Caudate nucleus (tissue), 63 donors: ENCODE measurements at places on chromosomes 1 and 21.

DNA sequence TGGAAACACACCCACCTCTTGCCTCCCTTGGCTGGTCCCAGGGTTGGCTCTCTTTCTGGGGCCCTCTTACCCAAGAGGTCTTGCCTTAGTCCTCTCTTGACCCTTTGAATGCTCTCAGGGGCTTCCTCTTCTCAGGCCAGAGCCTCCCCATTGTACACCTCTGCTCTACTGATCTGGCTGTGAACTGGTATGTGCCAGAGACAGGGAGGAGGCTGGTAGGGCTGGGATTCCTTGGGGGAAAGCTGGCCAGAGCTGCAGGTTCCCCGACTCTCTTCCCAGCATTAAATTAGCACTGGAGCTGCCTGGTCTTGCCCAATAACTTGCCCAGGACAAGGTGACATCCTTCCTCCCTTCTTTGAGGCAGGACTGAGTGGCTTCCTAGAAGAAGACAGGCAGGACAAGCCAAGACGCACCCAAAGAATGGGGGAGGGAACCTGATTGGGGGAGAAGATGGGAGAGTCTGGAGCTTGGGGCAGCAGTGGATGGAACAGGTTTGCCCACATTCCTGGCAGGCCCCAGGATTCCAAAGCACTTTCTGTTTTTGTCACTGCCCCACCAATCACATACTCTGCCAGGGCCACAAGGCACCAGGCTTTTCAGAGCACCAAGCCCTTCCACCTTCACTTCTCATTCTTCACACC, 37.2 kb upstream of the CITED4 start:
- no peak for DNase-seq

DNA sequence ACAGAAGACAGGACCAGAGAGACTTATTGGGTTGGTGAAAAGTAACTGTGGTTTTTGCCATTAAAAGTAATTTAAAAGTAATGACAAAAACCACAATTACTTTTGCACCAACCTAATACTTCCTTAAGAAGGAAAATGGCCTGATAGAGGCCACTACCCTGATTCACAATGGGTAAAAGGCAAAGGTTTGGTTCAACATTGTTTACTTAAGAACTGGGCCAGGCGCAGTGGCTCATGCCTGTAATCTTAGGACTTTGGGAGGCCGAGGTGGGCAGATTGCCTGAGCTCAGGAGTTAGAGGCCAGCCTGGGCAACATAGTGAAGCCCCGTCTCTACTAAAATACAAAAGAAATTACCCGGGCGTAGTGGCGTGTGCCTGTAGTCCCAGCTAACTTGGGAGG, 48.2 kb upstream of the RCOR3 start:
- DNase-seq, result no peak

DNA sequence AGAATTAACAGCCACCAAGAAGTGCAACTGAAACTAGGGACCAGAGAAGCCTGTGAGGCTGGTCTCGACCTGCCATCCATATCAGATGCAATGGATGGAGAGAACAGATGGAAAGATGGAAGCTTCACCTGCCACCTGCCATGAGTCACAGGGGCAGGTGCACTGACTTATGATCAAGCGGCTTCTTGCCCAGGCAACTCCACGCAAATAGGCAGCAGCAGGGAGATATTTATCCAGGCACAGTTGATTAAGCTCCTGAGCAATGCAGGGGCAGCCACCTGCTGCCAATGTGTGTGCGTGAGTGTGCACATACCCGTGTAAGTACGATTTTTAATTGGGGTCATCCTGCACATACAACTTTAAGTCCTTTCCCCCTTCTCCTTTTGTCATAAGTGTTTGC, 174.2 kb downstream of the PTPRU start:
- DNase-seq, result no peak

DNA sequence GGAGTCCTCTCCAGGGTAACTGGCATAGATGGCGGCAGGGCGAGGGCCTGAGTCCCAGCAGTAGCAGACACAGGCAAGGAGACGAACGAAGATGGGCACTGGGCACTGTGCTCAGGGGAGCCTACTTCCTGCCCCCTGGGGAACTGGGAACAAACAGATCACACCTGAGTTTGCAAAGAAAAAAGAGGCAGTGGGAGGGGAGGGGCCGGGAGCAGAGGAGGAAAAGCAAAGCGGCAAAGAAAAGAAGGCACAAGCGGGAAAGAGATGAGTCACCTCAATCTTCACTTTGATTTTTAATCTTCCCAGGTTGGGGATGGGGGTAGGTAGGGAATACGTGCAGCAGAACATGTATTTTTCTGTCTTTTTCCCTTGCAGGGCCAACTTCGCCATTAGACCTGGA, 44.0 kb downstream of the ZSCAN20 start:
- no peak for DNase-seq

GRCh38 chr1:101299141-101299540, 62.3 kb downstream of the S1PR1 start:
- no peak for DNase-seq
